AG09309 (cell line): ENCODE measurements at places on chromosomes 1 and 21.

DNA sequence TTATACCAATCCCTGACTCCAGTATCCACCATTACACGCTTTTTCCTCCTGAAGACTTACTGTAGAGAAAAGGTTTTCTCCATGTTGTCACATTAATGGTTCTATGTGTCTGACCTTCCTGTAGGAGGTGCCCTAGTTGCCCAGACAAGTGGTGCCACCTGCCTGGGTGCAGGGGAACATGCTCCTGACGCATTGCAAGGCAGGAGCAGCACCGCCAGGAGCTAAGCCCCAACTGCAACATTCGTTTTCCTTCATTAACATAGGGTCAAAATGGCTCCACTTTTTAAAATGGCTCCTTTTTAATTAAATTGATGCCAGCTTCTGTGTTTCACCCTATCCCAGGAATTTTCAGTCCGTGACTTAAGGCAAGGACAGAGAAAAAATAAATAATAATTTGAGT, 220.1 kb upstream of the SAMSN1 start:
- no peak for DNase-seq

- DNase-seq, result no peak
Observed at GRCh38 chr21:45579383-45580180, 37.3 kb upstream of the SLC19A1 start.

DNA sequence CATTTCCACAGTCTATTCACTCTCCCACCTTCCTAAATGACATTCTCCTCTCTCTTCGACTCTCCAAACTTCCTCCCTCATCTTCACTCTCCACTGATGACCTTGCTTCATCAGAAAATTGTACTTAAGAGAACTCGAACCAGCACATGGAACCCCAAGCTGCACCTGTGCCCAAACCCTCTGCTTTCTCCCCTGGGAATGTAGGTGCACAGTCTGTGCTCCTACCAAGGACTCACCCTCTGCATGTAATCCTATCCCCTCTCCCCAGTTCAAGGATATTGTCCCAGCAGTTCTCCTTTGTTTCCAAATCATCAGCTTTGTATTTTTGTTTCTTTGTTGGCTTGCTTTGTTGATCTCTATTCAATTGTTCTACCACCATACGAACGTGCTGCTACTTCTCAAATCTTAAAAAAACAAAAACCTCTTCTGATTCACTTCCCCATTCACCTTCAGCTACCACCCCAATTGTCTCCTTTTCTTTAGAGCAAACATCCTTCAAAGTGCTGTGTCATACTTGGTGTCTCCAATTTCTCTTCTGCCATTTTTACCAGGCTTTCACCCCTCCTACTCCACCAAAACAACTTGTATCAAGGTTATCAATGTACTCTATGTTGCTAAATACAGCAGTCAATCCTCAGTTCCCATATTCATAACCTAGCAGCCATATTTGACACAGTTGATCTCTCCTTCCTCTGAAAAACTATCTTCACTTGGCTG, 26.8 kb downstream of the RAB3B start:
- DNase-seq, result no peak

- no peak for DNase-seq
Observed at GRCh38 chr21:33924766-33925100, 9.1 kb upstream of the ATP5PO start.

GRCh38 chr1:175287377-175287776, 94.8 kb upstream of the KIAA0040 start:
- no peak for DNase-seq

DNA sequence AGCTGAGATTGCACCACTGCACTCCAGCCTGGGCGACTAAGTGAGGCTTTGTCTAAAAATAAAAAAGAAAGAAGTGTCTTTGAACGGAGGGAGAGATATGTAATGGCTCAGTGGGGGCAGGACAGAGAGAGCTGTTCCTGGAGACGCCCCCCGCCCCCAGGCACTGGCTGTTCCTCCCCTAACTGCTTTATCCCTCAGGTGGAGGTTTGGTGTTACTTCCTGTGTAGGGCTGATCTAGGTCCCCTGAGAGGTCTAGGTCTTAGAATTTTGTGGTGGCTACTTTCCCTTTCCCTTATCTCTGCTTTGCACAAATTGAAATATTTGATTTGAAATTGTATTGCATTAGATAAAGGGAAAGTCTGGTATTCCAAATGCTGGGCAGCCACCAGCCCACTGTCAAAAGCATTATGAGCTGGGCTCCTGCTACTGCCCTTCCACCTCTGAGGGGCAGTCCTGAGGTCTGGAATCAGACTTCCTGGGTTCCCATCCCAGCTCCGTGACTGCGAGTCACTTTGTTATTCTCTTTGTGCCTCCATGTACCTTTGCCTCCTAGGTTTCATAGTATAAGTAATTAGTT, 134.8 kb upstream of the KIF26B start:
- no peak for DNase-seq

GRCh38 chr1:5895446-5896406, 96.5 kb downstream of the NPHP4 start:
- no peak for DNase-seq

DNA sequence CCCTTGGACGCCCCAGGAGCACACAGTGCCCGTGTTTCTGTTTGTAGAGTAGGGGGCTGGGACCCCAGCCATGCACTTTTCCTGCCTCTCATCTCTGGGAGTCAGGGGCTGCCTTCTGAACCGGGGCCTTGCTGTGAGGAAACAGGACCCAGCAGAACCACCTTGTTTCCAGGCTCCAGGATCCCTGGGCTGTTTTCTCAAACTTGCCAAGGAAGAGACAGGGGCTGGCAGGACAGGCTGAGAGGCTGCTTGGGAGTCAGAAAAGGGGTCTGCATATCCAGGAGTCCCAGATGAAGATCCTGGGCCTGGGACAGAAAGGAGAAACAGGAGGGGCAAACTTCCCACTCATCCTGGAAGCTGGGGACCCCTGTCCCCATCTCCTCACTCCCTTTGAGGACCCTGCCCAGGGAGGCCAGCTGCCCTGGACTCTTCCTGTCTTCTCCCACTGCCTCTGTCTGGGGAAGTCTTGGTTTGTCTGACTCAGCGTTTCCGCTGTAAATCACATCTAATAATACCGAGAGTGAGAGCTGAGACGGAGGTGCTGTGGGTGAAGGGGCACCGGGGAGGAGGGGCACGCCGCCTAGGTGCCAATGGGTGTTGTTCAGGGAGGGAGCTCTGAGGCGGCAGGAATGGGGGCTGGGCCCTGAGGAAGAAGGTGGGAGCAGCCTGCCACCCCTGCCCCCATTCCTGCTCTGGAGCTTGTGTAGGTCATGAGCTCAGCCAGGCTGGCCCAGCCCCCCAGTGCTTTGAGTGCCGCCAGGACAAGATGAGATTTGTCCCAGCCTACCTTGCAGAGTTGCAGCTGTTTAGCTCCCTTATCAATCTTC, 16.7 kb downstream of the POU3F1 start:
- DNase-seq, result no peak

DNA sequence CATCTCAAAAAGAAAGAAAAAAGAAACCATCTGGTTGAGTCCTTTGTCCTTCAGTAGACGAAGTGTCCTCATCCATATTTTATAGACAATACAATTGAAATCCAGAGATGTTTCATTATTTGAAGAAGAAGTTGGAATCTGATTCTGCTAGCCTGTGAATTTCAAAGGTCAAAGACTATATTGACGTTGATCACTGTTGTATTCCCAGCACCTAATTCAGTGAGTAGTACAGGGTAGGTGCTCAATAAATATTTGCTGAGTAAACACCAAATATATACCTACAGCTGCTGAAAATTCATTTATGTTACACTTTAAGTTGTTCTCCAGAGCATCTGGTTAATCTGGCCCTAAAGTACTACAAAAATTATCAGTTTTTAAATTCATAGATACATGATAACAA, 135.2 kb downstream of the CACNA1E start:
- DNase-seq, result no peak

GRCh38 chr1:181142096-181142958, 53.8 kb downstream of the IER5 start:
- DNase-seq, result no peak

- no peak for DNase-seq
Observed at GRCh38 chr1:211656728-211657127, 18.7 kb downstream of the NEK2 start.

DNA sequence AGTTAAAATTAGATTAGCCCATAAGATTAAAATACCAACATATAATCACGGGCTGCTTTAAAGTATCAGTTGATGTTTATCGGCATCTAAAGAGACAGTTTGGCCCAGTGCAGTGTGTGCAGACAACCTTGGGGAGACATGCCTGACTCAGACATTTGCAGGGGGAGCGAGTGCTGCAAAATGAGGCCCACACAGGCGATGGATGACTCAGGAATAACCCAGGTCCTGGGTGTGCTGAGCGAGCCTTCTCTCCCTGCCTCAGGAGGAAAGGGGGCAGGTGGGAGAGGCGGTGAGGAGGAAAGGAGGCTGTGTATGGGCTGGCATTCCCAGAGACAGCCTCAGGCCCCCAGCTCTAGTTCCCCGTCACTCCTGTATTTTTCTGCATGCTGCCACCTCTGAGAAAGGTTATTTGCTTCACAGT, 9.0 kb downstream of the SLC9A1 start:
- peak; percentile 59 for DNase-seq

- DNase-seq, result no peak
Observed at GRCh38 chr1:8639148-8639547, 178.3 kb downstream of the RERE start.

GRCh38 chr1:91572044-91572443, 71.4 kb downstream of the CDC7 start:
- DNase-seq, result no peak

- no peak for DNase-seq
Observed at GRCh38 chr1:8382051-8382505, 64.2 kb downstream of the SLC45A1 start.

DNA sequence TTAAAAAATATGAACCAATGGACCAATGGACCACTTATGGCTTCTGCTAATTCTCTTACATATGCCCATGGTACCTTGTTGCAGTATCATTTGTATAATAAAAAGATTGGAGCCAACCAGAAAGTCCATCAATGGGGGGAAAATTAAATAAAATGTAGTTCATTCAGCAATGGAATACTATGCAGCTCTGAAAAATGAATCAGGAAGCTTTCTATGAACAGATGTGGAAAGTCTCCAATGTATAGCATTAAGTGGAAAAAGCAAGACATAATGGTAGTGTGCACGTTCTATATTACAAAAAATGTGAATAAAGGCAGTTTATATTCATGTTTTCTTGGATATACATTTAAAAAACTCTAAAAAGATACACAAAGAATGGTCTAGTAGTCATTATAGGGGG, 101.3 kb downstream of the KCNJ15 start:
- no peak for DNase-seq

- DNase-seq, result no peak
Observed at GRCh38 chr1:230792691-230793462, 45.7 kb downstream of the CAPN9 start.

- no peak for DNase-seq
Observed at GRCh38 chr1:55329091-55329490, 113.9 kb upstream of the USP24 start.

- no peak for DNase-seq
Observed at GRCh38 chr1:205751036-205751651, 1.2 kb upstream of the NUCKS1 start.
